ENCODE measurements at places on chromosomes 1 and 21. TPM values are rescaled to one million over a fixed set of nuclear protein-coding genes. Genes with fewer than 3 reads are reported as not detected.

The CREB3L4 gene
- total RNA-seq, result 4.9 TPM

The MAPKAPK2 gene
- total RNA-seq, result 214 TPM

The UBL4B gene
- not detected for total RNA-seq

The COL9A2 gene
- 0.24 TPM for total RNA-seq

The RHOU gene
- 5.4 TPM for total RNA-seq

The RAB3GAP2 gene
- 22.1 TPM for total RNA-seq

The LRRC71 gene
- not detected for total RNA-seq

The DBT gene
- total RNA-seq, result 30.6 TPM

The ELF3 gene
- total RNA-seq, result 0.54 TPM

The TRPM2 gene
- 2.7 TPM for total RNA-seq

The C1orf226 gene
- 4.6 TPM for total RNA-seq

The MPL gene
- total RNA-seq, result 0.73 TPM

The RPTN gene
- not detected for total RNA-seq

The KCNE2 gene
- not detected for total RNA-seq

The SELL gene
- 1.1 TPM for total RNA-seq

The AGT gene
- total RNA-seq, result 74.5 TPM

The S100A8 gene
- 79.9 TPM for total RNA-seq

The CNIH3 gene
- total RNA-seq, result 1.2 TPM

The NOS1AP gene
- total RNA-seq, result 3.5 TPM

The MSH4 gene
- total RNA-seq, result 0.35 TPM

The TACSTD2 gene
- 0.14 TPM for total RNA-seq

The TMIGD3 gene
- 1.7 TPM for total RNA-seq

The REN gene
- total RNA-seq, result not detected

The NR1I3 gene
- not detected for total RNA-seq

The EFNA1 gene
- 43.9 TPM for total RNA-seq

The IFNLR1 gene
- total RNA-seq, result 2.8 TPM

The ZBED6 gene
- 13.0 TPM for total RNA-seq

The B3GALT5 gene
- 0.16 TPM for total RNA-seq

The DUSP10 gene
- total RNA-seq, result 3.2 TPM

The ADGRB2 gene
- total RNA-seq, result 16.1 TPM

The NBPF6 gene
- not detected for total RNA-seq

The MYBPH gene
- not detected for total RNA-seq

Measured in Right ventricle myocardium inferior (tissue), 1 donor.